Activated T-helper 1 cell treated with Interleukin-2 at 50 U/mL for 16 hours (primary cell): ENCODE measurements at places on chromosomes 3 and 15.

DNA sequence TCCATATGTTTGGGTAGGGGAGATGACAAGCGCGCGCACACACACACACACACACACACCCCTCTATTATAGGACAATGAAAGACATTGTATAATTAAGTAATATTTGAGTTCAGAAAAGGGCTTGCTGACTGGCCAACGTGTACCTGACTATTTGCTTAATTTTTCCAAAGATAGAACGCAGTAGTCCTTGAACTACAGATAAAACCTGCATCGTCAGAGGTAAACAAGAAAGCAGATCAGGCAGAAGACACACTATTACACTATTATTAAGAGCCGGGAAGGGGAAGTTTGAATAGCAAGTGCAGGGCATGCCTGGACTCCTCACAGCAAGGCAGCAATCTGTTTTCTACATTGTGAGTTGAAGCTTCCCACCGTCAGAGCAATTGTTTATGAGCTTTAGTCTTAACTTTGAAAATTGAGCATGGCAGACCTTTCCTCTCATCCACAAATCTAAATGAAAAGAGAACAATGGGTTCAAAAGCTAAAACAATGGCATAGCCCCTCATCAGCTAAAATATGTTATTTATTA is 427.7 kb downstream of the GABRG3 start:
- DNase-seq, result no peak

- no peak for DNase-seq
These were observed 479.8 kb upstream of the TBL1XR1 start for GRCh38 chr3:177676947-177677587.

DNA sequence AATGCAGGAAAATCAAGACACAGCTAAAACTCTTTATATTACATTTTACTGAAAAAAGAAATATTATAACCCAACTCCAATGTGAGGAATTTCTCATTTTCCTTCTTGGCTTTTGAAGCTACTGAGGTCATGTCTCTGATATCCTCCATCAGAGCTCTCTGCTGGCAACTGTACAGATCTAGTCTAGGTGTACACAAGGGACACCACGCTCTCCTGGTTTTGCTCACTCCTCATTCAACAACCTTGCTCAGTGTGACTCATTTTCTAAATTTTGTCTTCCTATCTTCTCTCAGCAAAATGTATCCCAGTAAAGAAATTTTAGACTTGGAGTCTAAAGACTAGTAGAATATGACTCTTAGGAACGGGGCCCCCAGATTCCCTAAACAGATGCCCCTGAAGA is 144.3 kb downstream of the KCNMB2 start:
- DNase-seq, result no peak

DNA sequence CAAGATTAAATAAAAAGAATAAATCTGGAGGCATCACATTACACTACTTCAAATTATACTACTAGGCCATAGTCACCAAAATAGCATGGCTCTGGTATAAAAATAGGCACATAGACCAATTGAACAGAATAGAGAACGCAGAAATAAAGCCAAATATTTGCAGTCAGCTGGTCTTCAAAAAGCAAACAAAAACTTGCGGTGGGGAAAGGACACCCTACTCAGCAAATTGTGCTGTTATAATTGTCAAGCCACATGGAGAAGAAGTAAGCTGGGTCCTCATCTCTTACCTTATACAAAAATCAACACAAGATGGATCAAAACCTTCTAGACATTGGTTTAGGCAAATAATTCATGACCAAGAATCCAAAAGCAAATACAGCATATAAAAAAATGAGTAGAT is 259.2 kb upstream of the SLITRK3 start:
- DNase-seq, result no peak

DNA sequence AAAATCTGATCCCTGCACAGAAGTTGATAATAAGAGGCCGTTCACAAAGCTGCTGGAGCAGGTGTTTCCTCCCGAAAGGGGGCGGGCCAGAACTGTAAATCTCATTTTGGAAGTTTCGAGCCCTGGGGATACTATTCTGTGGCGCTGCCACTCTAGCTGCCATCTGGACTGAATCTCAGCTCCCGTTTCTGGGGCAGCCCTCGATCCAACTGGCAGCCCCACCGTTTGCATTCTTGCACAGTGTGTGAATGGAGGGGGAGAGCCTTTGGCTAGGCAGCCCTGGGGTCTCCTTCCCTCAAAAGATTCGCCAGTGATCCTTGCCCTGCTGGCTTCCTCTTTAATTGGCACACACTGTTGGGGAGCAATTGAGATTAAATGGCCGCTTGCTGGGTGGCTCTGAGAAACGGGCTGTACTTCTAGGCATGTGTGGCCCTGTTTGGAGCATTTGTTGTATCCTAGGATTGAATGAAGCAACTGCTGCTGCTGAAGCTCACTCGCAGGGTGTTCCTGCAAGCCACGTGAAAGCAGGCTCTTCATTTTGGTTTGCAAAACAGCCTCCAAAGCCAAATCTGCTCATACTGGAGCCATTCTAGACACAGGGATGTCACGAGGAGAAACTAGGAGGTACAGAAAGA is 57.2 kb upstream of the TOPAZ1 start:
- no peak for DNase-seq

DNA sequence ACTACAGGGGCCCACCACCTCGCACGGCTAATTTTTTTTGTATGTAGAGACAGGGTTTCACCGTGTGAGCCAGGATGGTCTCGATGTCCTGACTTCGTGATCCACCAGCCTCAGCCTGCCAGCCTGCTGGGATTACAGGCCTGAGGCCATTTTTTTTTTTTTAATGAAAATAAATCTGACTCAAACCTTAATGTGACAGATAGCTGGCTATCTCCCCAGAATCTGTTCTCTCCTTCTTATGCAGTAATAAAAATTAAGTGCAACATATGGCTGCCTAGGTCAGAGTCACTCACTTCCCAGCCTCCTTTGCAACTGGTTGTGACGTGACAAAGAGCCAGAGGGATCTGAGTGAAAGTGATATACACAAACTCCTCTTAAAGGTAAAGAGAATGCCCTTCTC is 53.0 kb downstream of the ZNF148 start:
- DNase-seq, result no peak

GRCh38 chr3:61858054-61858453 is 296.7 kb downstream of the PTPRG start:
- no peak for DNase-seq

DNA sequence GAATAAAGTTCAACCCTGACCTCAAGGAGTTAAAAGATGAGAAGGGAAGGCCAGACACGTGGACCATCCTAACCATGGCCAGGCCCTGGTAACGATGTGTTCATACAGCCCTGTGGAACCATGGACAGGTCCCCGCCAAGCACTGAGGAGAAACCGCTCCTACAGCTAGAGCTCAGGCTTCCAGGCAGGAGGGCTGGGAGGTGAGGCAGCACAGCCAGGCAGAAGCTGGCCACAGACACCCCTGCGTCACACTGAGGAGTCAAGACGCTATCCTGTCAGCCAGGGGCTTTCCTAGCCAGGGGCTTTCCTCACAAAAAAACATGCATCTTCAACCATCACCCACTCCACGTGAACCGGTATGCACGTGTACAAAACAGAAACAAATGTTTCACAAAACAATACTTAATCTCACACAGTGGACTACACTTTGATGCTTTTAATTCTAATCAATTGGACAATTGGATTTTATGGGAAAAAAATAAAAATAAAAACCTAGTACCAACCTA is 73.2 kb downstream of the TBC1D2B start:
- no peak for DNase-seq

GRCh38 chr3:127612966-127613365 is 14.8 kb downstream of the MCM2 start:
- no peak for DNase-seq

- no peak for DNase-seq
These were observed 264.8 kb upstream of the ZPLD1 start for GRCh38 chr3:102169915-102170479.

DNA sequence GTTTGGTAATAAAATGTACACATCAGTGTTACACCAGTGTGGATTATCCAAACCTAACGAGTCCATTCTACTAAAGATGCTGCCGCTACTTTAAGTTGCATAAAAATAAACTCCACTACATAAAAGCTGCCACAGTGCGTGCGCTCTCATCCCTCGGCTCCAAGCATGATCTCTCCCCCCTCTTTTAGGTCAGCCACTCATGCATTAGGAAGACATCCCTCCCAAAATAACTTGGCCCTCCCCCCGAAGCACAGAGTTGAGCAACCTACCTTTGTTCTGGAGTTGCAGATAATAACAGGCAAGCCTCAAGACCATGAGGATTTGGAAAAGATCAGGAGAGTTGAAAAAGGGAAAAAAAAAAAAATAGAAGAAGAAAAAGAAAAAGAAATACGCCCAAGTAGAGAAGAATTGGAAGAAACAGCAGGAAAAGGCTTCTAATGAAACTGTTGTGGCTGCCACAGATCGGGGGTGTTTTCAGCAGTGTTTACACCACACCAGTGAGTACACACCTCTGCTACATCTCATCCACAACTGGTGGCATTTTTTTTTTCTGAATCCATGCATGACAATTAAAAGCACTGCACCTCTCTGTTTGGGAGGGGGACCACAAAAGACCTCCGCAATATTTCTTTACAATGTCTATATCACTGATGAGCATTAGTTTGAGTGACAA is 339.2 kb downstream of the FOXP1 start:
- no peak for DNase-seq

DNA sequence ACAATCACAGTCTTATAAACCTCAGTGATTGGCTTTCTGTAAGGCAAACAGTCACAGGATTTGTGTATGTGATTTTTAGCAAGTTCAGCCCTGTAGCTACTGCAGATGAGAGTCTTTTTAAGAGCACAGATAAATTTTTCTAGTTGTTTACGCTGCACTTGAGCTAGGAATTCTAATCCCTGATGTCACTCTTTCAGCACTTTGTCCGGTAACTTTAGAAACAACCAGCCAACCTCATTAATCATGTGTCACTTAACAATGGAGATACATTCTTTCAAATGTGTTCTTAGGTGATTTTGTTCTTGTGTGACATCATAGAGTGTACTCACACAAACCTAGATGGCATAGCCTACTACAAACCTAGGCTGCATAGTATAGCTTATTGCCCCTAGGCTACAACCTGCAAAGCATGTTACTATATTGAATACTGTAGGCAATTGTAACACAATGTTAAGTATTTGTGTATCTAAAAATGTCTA is 36.8 kb upstream of the GOLGA6L2 start:
- DNase-seq, result no peak

- no peak for DNase-seq
These were observed 290.7 kb downstream of the GBE1 start for GRCh38 chr3:81470524-81471278.

DNA sequence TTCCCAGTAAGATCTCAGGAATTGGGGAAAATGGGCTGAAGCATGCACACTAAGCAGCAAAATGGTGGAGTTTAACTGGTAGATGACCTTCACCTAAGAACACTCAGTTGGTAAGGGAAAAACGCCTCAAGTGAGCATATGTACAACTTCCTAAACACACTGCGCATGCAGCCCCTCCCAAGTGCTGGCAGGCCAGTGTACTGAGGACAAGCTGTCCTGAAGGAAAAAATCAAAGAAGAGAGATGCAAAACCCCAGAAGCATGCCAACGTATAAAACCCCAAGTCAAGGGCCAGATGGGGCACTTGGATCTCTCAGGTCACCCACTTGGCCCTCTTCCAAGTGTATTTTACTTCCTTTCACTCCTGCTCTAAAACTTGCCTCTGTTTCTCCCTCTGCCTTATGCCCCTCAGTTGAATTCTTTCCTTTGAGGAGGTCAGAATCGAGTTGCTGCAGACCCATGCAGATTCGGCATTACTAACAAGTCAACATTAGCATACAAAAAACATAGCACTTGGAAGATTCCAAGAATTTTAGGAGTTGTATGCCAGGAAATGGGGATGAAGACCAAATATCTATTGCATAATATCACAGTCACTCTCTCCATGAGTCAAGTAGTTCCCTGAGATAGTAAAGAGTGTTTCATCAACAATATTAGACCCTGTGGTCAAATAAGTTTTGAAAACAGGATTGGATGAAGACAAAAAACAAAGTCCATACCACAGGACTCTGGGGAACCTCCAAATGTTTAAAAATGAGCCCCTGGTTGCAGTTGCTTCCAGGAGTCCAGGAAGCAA is 10.8 kb upstream of the FYCO1 start:
- no peak for DNase-seq

- DNase-seq, result no peak
These were observed 7.5 kb downstream of the UBE2Q2 start for GRCh38 chr15:75850708-75851107.

GRCh38 chr3:56986347-56986746 is 74.1 kb upstream of the SPATA12 start:
- no peak for DNase-seq

- DNase-seq, result no peak
These were observed 173.6 kb upstream of the LYSMD4 start for GRCh38 chr15:99906793-99907192.

GRCh38 chr15:99719096-99719541 is 14.1 kb downstream of the LYSMD4 start:
- DNase-seq, result no peak

- no peak for DNase-seq
These were observed 543.7 kb downstream of the FHIT start for GRCh38 chr3:60707452-60708020.

DNA sequence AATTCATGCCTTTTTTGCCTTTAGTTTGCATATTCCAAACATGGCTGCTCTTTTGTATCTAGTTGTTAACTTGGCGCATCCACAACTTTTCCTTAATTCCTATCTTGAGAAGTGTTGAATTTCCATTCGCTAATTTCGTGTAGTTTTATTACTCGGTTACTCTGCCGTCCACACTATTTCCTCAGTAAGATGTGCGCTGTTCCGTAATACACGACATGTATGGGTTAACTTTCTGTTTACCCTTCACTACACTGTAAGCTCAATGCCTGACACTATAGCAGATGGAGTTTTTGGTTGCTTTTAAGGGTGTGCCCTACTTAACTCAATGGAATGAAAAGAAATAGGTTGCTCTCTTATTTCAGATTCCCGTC is 724 bp downstream of the RPSA start:
- no peak for DNase-seq

DNA sequence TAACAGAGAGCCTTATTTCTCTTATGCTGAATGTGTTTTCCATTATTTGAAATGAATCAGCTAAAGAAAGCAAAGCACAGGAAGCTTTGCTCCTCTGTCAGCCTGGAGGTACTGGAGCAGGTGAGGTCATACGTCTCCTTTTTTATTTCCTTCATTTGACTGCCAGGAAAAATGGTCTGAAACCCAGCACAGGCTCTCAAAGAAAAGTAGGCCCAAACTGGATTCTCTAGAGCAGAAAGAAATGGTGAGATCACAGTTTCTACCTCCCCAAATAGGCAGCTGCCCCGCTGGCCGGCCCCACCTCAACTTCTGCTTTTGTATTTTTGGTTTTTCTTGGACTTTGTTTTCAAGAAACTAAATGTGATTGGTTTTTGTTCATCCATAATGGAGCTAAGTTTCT is 95.1 kb downstream of the RPL39L start:
- no peak for DNase-seq

GRCh38 chr3:133856316-133856715 is 39.4 kb downstream of the RAB6B start:
- no peak for DNase-seq

DNA sequence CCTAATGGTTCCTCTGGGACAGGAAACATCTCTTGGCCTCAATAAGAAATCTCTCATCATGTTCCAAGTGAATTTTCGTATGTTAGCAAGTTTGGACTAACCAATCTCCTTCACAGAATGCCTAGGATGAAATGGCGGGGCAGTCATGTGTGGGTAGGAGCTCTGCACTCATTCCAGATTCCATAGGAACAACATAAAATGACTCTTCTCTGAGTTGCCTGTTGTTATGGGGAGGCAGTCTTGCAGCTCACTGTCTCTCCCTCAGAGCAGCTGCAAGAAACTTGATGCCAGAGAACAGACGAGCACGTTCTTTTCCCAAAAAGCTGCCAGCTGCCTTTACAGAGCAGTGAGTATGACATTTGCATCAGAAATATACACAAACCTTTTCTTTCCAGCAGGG is 34.1 kb downstream of the SPATA12 start:
- no peak for DNase-seq

GRCh38 chr3:136444581-136444980 is 194.4 kb downstream of the PCCB start:
- no peak for DNase-seq
